ENCODE measurements at places on chromosomes 1 and 21.
A peak's percentile ranks its signal among the peaks of the same experiment; 100 is the strongest.

GRCh38 chr1:219092206-219092605 lies 81.5 kb upstream of the LYPLAL1 start:
- no peak for DNase-seq

DNA sequence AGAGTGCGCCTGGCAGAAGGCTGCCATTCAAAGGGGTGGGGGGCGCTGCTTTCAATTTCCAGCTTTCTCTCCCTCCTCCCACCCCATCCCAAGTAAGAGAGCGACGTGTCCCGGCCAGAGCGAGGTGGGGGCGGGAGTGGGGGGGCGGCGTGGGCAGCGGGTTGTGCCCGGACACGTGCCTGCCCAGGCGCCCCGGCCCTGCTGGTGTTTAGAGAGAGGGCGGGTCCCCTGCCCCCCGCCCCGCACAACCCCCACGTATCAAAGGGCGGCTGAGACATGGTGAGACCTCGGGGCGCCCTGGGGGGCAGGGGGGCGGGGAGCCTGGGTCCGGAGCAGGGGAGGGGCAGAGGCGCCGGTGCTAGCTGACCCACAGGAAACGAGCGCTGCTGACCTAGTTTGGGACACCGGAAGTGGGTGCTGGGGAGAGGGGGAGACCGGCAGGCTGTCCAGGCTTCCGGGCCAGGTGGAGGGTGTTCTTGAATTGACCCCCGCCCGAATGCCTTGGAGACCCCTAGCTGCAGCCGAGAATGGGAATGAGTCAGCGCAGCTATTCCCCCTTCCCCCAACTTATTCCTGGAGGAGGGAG lies 1.3 kb downstream of the ZBTB7B start:
- peak; percentile 72 for DNase-seq

GRCh38 chr1:224289396-224289795 lies 40.6 kb downstream of the NVL start:
- no peak for DNase-seq

- DNase-seq: no peak
These were observed 234.9 kb downstream of the NPHP4 start for GRCh38 chr1:5757187-5757805.

GRCh38 chr1:220887202-220887519 lies 7.9 kb downstream of the HLX start:
- DNase-seq: no peak

- DNase-seq: no peak
These were observed 19.7 kb upstream of the ATP6V1G3 start for GRCh38 chr1:198560161-198560560.

DNA sequence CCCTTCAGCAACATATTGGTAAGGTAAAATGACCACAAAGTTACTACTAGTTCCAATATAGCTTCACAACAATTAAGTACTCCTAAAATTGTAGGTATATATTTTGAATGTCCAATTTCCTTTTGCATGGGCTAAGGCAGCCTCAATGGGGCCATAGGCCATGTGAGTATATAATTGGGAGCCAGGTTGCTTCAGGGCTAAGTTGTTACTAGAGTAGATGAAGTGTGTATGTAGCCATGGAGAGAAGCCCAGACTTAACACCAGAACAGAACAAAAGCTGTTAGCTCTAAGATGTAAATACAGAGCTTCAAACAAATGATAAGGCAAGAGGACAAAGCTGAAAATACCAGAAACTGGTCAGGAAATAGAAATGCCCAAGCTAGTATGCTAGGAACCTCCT lies 16.2 kb downstream of the ITGB3BP start:
- DNase-seq: no peak

DNA sequence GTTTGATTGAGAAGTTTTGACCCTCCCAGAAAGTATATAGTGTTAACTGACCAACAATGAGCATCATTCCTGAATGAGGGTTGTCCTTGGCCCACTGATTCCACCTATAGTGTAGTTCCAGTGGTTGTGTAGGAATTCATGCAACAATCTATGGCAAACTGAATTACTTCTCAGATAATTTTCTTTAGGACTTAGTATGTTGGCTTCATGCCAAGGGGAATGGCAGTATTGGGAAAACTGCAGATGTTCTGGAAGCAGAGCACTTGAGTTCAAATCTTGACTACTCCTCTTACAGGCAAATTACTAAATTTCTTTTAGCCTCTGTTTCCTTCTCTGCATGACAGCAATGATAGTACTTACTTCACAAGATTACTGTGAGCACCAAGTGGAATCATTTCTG lies 65.8 kb downstream of the LRIG2 start:
- DNase-seq: no peak

GRCh38 chr1:185856482-185856881 lies 122.3 kb downstream of the HMCN1 start:
- no peak for DNase-seq

DNA sequence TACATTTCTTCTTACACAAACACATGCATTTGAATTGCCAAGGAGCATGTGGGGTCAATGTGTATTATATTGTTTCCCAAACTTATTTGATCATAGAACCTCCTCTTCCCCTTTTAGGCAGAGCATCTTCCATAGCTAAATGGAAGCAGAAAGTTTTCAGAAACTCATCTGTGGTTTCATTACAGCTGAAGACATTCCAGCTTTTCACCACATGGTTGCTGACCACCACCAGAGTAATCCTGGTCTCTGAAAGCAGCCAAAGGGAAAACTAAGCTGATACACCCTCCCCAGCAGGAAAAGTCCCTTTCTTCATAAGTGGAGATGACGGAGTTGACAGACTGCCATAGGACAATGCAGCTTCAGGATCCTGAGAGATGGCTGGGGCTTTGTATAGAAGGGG lies 30.2 kb upstream of the OTUD3 start:
- DNase-seq: no peak

Data from HAP-1 (cell line).